Activated CD4-positive, alpha-beta T cell treated with anti-CD3 and anti-CD28 coated beads for 48 hours (primary cell): ENCODE measurements at places on chromosomes 3 and 15.
A peak's percentile ranks its signal among the peaks of the same experiment; 100 is the strongest.

GRCh38 chr3:104796556-104796955 lies 570.2 kb upstream of the ALCAM start:
- no peak for DNase-seq

DNA sequence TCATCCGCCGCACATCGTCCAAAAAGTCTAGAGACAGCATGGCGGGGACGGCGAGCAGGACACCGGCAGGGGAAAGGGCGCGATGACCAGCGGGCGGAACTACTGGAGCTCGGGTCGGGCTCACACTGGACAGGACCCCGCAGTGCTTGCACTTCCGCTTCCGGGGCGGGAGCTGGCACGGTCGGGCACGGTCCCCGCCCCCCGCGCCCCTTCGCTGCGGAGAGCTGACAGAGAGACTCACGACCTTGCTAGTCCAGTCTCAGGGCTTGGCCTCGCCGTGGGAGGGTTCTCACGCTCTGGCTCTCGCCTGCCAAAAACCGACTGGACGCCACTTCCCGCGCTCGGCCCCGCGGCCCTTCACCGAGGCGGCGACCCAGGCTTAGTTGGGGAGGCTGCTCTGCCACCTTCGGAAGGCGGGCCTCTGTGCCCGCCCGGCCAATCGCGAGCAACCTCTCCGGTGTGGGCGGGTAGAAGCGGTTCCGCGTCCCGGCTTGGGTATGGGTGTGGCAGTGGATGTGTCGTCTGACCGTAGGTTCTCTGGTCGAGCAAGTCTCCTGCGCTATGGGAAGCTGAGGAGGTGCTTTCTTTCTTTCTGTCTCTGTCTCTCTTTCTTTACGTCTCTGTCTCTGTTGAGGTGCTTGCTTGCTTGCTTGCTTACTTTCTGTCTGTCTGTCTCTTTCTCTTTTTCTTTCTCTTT lies at the start of gene SEC11A:
SEC11A (minus strand) TSS at position 104 of the 697 bp plus-strand sequence; CDS start at position 40, 64 bp downstream.
- peak; percentile 94 for DNase-seq

- no peak for DNase-seq
These were observed 696.3 kb downstream of the NR2F2 start for GRCh38 chr15:97026781-97027180.

- DNase-seq, result no peak
These were observed 24.5 kb upstream of the NR2C2 start for GRCh38 chr3:14922863-14923262.

- no peak for DNase-seq
These were observed 1.8 kb upstream of the TGFBR2 start for GRCh38 chr3:30604558-30604957.

DNA sequence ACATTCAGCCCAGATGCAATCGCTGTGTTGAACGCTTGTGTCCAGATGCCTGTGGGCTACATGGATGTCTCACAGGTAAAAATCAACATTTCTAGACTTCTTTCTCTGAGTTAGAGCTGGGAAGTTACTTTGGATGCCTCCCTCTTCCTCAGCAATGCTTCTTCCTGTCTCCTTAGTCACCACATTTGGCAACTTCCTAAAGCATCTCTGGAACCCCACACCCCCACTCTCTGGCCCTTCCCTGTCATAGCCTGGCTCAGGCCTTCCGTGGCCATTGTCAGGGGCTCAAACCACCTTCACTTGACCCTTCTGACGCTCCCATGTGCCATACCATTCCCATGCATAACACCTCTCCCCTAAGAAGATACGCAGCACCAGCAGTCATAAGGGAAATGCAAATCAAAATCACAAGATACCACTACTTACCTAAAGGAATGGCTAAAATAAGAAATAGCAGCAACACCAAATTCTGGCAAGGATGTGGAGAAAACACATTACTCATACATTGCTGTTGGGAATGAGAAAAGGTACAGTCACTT lies 21.6 kb upstream of the RGMA start:
- DNase-seq, result no peak

DNA sequence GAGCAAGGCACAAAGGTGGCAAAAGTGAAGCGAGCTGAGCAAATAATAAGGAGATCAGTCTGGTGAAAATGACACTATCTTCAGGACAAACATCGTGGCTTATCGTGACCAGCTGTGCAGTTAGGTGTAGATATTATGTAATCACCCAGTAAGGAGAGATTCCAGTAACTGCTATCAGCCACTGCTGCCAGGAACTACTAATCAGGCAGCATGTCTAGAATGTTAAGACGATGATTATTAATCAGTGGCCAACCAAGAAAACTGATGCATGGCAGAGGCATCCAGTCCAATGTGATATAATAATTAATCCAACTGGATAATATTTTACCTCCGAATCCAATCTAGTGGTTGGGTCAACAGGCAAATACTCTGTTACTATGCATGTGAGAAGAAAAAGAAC lies 252.7 kb upstream of the ZPLD1 start:
- no peak for DNase-seq

DNA sequence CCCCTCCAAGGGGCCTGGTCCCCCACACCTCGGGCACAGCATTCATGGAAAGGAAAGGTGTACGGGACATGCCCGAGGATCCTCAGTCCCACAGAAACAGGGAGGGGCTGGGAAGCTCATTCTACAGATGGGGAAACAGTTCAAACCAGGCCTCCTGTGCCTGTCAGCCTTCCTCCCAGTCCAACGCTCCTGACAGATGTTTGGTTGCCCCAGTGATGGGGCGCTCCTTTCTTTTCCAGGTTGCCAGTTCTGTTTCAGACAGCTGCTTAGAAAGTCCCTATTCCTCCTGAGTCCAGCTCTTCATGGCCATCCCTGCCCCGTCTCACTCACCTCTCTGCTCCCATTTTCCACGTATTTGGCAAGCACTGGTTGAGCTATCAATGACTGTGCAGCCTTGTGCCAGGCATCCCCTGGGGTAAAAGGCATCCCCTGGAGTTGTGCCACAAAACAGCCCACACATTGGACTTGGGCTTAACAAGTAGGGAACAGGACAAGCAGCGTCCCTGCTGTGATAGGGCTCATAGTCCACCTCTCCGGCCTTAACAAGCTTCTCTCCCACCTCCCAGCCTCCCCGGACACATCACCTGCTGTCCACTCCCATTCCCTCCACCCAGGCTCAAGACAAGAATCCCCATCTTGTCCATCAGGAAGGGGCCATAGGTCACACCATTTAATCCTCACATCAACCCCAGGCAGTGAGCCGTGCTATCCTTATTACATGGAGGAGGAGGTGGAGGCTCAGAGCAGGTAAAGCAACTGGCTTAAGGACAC lies 6.6 kb downstream of the OXTR start:
- DNase-seq, result no peak

- DNase-seq, result no peak
These were observed 241.7 kb upstream of the HES1 start for GRCh38 chr3:193894121-193894863.

DNA sequence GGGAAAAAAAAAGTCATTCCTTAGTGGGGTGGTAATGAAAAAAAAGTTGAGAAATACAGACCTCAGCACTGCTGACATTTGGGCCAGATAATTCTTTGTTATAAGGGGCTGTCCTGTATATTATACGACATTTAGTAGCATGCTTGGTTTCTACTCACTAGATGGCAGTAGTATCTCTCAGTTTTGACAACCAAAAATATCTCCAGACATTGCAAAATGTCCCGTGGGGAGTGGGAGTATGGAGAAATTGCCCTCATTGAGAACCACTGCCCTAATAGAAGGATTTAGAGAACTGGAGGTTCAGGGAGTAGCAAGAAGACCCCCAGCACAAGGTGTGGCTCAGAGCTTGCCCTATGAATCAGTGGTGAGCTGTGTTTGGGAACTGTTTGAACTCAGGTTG lies 28.6 kb upstream of the TEX264 start:
- no peak for DNase-seq

GRCh38 chr15:101307048-101307896 lies 12.2 kb upstream of the SNRPA1 start:
- DNase-seq, result no peak

DNA sequence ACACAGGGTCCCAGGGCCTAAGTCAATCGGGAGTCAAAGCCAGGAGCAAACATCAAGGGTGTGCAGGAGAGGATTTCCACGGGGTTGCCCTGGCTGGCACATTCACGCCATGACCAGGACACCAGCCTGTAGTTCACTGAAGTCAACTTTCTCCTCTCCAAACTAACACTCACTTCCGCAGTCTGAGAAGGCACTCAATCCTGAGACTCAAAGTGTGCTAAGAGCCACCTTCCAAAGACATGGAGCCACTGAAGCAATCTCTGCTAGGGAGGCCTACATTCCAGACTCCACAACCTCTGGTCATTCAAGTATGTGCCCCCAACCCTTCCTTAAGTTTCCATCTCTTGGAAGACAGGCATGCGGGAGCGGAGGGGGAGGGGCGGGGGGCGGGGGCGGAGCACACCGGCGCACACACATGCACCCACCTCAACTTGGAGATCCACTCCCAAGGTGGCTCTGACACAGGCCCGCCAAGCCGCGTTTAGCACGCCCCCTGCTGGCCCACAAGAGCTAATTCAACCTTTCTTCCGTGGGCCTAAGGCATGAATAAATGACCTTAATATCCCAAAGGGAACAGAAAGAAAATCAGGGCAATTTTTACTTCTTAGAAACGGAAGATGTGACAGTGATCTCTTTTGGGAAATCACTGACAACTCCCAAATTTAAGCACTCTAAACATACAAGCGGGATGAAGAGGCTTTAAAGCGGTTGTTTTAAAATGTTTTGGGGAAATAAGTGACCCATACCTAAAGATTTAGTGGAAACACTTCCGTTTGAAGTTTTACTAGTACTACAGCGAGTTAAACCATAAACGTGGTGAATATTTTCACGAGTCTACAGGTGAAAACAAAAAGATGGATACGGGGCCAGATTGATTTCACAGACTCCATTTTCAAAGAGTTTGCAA lies 162.5 kb upstream of the CHRNA7 start:
- DNase-seq, result peak; percentile 65

DNA sequence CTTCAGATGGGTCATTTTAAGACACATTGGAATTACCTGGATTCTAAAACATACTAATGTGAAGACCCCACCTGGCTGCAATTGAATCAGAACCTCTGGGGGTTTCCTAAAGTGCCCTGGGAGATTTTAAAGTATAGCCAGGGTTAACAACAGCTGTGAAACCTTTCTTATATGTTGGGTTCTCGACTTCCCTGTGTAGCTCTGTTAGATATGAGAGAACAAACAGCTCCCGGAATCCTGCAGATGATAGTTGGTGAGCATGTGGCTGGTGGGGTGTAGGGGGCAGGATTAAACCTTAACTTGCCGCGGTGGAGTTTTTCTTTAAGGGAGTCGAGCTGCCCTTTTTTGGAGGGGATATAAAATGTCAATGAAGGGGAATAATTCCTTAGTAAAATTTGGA lies 12.1 kb downstream of the PLCL2 start:
- DNase-seq, result no peak

GRCh38 chr3:78792212-78792611 lies 975.6 kb downstream of the ROBO1 start:
- DNase-seq, result no peak

DNA sequence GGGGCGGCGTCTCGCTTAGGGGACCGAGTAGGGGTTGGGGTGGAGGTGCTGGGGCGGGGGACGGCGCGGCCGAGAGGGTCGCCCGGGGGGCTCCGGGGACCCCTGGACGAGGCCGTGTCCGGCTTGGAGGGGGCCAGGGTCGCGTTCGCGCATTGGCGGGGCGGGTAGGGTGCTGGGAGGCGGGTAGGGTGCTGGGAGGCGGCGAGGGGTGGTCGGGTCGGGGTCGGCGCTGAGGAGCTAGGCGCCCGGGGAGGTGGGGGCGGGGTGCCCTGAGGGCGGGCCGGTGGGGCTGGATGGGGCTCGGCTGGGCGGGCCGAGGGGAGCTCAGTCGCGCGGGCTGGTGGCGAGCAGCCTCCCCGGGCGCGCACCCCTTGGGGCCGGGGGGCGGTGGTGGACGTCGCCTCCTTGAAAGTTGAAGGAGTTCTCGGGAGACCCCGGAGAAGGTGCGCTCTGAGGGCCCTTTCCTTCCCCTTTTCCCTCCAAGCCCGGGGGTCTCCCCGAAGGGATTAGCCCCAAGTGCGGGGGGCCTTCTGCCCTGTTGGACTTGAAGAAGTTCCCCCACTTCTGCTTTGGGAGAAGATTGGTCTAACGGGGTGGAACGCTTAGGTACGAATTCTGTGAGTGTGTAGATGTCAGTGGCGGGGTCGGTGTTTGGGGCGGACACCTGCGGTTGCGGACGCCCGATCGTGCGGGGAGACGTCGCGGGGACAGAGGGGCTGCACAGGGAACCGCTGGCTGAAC lies 543 bp downstream of the MEF2A start:
- peak; percentile 32 for DNase-seq

DNA sequence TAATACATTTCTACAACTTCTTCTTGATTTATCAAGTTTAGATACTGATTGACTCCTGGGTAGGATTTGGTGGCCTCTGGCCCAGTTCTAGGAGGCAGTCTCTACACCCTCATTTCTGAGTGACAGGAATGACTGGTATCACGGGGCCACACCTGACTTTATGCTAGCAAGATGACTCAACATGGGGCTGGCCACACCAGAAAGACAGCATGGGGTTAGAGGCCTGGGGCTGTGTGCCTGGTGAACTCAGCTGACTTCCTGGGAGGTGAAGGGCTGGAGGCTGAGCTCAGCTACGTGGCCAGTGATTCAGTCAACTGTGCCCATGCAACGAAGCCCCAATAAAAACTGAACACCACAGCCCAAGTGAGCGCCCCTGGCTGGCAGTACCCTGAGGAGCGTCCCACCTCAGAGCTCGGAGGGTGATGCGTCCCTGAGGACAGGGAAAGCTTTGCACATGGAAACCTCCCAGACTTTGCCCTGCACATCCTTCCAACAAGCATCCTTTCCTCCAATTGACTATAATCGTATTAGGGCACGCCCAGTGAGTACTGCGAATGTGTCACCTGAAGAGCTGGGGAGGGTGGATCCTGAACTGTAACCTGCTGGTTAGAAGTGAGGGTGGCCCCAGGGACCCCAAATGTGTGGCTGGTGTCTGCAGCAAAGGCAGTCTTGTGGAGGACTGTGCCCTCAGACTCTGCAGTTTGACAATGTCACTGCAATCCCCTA lies 57.2 kb downstream of the NIPA2 start:
- peak; percentile 62 for DNase-seq

DNA sequence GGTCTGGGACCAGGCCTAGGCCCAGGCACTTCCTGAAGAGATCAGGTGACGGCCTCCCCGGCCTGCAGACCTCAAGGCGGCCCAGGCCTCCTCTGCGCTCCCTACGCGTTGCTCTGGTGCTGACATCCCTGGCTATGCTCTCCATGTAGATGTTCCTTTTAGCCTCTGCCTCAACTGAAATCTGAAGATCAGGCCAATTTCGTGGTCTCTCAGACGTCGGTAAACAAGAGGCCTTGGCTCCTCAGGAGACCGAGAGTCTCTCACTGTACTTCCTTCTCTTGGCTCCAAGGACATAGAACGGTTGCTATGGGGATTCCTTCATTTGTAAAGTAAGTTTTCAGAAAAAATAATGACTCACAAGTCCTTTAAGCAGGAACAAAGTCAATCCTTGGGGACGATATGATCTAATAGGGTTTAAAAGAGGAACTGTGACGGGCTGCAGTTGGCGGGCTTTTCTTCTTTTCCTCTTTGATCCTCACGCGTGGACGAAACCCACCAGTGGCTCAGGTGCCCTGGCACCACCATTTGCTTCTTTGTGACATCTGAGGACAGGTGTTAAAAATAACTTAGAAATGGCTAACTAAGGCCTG lies 55.6 kb upstream of the CGNL1 start:
- DNase-seq, result no peak
